ENCODE measurements at places on chromosomes 12 and 14.

DNA sequence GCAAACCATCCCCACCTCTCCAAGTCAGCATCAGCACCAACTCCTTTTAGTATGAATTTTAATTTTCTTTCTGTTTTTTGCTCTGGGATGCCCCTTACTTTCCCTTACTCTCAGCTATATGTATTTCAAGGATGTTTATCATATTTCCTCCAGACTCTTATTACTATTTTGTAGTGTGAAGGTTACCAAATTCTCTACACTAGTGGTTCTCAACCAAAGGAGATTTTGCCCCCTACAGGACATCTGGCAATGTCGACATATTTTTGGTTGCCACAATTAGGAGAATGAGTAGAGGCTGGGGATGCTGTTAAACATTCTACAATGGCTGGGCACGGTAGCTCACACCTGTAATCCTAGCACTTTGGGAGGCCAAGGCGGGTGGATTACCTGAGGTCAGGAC is 29.1 kb upstream of the SOS2 start:
- peak; percentile 52 for DNase-seq

DNA sequence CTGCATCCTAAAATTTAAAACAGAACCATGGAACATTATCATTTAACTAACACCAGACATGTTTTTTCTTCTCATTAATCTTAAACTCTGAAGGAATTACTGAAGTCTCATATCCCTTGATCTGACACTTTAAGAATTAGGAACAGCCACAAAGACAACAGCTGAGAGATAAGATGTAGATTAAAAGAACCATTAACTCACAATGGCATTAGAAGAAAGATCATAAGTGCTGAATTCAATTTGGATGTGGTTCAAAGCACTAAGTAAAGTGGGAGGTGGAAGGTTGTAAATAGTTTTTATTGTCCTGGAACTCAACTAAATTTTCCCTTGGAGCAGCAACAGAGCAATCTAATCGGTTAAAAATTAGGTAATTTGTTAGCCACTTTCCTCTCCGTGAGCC is 199.0 kb upstream of the ATP2B1 start:
- no peak for DNase-seq

- DNase-seq: no peak
Measured at GRCh38 chr12:18084080-18084479, 5.9 kb downstream of the RERGL start.

- DNase-seq: no peak
Measured at GRCh38 chr14:94139421-94139820, 10.0 kb upstream of the IFI27L2 start.

- DNase-seq: peak; percentile 13
Measured at GRCh38 chr12:71900091-71900490, 38.6 kb upstream of the TPH2 start.

All from fibroblast of villous mesenchyme (primary cell).